Aorta (tissue), 5 donors: ENCODE measurements at places on chromosomes 3 and 15. TPM values are rescaled to one million over a fixed set of nuclear protein-coding genes. Genes with fewer than 3 reads are reported as not detected.

GRCh38 chr3:39408493-39409372 lies 2.2 kb downstream of the RPSA start:
- DNase-seq, result no peak

DNA sequence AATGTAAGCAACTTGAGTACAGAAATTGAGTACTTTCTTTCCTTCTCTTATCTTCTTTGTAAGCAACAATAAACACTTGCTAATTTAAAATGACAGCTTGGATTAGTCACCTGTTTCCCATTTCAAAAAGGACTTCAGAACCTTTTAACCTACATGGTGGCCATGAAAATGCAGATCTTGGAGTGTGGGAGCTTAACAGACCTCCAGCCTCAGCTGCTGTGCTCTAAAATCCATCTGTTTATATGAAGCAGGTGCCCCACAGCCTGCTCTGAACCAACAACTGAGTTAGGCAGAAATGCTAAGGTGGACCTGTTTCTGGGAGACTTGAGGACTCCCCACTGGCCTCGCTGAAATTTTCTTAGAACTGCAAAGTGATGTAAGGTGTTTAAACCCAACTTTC lies 91.1 kb upstream of the TNIK start:
- no peak for DNase-seq

DUOXA2 gene
- total RNA-seq, result not detected

- DNase-seq, result no peak
Observed at GRCh38 chr3:172373912-172374311, 74.3 kb downstream of the GHSR start.

DNA sequence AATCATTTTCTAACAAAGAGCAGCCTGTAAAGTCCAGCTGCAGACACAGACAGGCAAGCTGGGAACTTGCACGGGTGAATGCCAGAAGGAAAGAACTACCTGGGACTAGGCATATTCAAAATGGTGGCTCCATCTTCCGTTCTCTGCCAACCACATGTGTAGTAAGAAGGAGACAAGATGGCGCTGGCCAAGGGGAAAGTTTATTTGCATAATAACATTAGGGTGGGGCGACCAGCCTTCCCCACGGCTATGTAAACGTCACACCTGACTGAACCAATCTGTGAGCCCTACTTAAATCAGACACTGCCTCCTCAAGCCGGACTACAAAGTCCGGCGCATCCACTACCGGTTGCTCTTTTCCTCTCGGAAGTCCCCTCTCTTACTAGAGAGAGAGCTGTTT lies 130.8 kb downstream of the SNRK start:
- DNase-seq, result no peak

- DNase-seq, result no peak
Observed at GRCh38 chr15:55389264-55389607, 18.9 kb downstream of the CCPG1 start.

DNA sequence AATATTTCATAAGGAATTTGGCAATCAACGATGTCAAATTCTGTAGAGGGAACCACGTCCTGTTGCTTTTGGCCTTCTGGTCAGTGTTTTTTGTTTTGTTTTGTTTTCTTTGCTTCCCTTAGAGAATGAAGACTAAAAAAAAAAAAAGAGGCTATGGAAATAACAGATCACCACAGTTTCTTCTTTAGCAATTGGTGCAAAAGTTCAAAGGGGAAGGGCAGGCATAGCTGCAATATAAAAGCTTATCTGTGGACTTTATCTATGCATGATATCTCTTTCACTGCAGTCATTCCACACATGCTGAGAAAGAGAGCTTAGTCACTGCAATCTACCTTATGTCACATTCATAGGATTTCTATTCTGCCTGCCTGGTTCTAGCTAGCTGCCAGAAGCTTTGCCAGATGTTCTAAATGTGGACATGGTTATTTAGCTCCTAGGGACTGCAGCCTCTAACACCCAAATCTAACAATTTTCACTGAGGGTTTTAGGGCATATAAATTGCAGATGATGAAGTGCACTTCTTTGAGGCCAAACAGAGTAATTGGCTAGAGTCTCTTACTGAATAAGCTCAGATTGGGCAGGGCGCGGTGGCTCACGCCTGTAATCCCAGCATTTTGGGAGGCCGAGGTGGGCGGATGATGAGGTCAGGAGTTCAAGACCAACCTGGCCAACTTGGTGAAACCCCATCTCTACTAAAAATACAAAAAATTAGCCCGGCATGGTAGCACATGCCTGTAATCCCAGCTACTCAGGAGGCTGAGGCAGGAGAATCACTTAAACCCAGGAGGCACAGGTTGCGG lies 637.2 kb downstream of the NTRK3 start:
- no peak for DNase-seq

GRCh38 chr15:55526559-55527036 lies 18.6 kb upstream of the DNAAF4 start:
- DNase-seq, result no peak

ZBTB47 gene
- total RNA-seq, result 72.4 TPM

- DNase-seq, result no peak
Observed at GRCh38 chr3:138078901-138079344, 36.5 kb downstream of the DZIP1L start.

- DNase-seq, result no peak
Observed at GRCh38 chr3:171055336-171056178, 29.0 kb upstream of the SLC2A2 start.

CHRFAM7A gene
- 13.2 TPM for total RNA-seq

CD47 gene
- total RNA-seq, result 79.0 TPM

- no peak for DNase-seq
Observed at GRCh38 chr15:82805994-82806406, at the start of gene FSD2. TSS of gene FSD2 (minus strand) at chr15:82806069. CDS start at chr15:82787390, 18,679 bp downstream.

- no peak for DNase-seq
Observed at GRCh38 chr3:12832350-12833221, 8.8 kb downstream of the RPL32 start.

GRCh38 chr15:40281057-40281800 lies 1.6 kb downstream of the ANKRD63 start:
- DNase-seq, result no peak

DNA sequence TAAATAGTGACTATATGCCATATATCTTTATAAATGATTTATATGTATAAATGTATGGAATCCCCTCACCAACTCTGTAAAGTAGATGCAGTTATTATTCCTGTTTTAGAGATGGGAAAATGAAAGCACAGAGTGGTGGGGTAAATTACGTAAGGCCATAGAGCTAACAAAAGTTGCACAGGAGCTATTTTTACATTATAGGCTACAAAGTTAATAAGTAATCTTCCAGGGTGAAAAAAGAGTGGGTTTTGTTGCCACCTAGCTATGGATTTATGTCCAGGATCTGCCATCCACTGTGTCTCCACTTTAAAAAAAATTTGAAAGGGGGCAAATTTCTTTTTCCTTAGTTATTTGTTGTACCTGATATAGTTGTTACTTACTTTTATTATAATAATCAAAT lies 235.7 kb downstream of the MCTP2 start:
- no peak for DNase-seq

OR4M2 gene
- total RNA-seq, result not detected

GRCh38 chr15:67026610-67026967 lies 38.8 kb upstream of the SMAD3 start:
- DNase-seq, result no peak

- DNase-seq, result no peak
Observed at GRCh38 chr3:155387571-155387970, 94.1 kb upstream of the STRIT1 start.
